Posterior vena cava (tissue), 2 donors: ENCODE measurements at places on chromosomes 5 and 9. TPM values are rescaled to one million over a fixed set of nuclear protein-coding genes. Genes with fewer than 3 reads are reported as not detected.

GRCh38 chr5:72394688-72395087, 74.5 kb downstream of the PTCD2 start:
- no peak for DNase-seq

The PLAC8L1 gene
- not detected for total RNA-seq

- peak; percentile 17 for DNase-seq
Observed at GRCh38 chr5:176387384-176387925, 943 bp downstream of the NOP16 start.

DNA sequence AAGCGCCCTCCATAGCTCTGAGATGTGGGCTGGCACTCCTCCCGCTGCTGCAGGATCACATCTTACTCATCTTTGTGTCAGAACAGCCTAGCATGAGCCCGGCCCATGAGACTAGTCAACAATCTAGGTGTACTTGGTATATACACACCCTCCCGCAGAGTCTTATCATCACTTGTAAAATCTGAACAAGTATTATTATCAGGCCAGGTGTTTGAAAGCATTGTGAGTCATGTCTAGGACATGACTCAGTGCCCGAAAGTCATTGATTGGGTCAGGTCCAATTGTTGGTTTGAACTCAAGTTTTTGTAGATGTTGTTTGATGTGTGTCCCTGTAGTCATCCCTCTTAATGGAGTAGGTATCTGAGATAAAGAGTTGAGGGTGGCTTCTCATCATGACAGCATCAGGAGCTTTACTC, 108.7 kb downstream of the CFAP90 start:
- no peak for DNase-seq

DNA sequence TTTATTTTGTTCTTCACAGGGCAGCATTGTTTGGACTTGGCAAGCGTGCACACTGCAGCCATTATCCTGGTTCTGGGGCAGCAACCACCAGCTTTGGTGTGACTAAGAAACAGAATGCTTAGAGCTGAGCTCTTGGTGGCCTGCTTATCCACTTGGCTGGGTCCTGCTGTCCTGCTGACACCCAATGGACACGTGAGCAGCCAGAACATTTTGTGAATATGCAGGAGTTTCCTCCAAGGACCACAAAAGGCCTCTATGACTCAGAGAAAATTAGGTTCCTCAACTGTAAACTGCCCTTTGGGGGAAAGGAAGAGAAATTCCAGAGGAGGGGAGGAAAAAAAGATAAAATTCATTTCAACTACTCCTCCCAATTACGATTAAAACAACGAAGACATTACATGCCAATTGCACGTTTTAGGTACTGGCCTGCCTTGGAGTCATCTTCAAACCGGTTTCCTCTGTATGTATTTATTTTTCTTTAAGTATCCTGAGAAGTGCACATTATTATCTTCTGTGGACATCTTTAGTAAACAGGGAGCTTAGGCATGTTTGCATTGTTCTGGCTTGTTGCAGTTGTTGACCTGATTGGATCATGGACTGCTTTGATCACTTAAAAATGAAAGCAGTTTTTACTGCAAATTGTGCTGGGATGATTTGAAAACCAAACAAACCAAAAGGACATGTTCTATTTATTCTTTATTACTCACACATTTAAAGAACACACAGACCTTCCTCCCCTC, 82.3 kb upstream of the TLE4 start:
- peak; percentile 76 for DNase-seq

The PRLR gene
- total RNA-seq, result 2.5 TPM

GRCh38 chr9:133321411-133321935, 14.5 kb downstream of the SURF6 start:
- DNase-seq, result no peak

- DNase-seq, result no peak
Observed at GRCh38 chr9:90684736-90685135, 42.1 kb upstream of the DIRAS2 start.

The SLC6A7 gene
- total RNA-seq, result 0.14 TPM

The BTNL8 gene
- not detected for total RNA-seq

The SLC6A19 gene
- total RNA-seq, result not detected

GRCh38 chr9:127983847-127984289, 3.1 kb upstream of the EEIG1 start:
- DNase-seq, result no peak

The SPATA31A3 gene
- not detected for total RNA-seq

DNA sequence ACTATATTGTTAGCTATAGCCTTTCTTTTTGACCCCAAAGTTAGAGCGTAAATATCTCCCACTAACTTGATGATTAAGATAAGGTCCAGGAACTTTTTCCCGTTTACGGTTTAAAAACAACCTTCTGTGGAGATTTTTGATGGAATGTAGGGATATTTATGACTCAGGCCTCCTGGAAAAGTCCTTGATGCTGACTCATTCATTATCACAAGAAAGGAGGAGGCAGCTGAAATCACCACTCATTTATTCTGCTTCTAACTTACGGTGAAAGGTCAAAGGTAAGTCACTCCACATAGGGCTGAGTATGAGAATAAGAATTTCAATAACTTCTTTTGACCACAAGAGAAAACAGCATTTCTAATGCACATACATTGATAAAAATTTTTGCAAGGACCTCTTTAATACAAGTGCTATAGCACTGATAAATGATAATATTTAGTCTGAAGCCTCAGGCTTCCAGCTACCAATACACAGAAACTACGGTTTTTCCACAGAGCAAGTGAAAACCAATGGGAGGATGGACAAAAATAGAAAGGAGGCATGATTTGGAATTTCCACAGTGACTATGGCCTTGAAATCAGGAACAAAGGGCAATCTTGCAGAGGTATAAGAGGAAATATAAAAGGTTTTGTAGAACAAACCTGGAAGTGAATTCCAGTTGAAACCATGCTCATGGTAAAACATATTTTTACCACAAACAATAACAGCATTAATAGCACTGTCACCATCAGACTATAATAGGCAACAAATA, 146.5 kb downstream of the PPP2R2B start:
- DNase-seq, result no peak

- DNase-seq, result no peak
Observed at GRCh38 chr9:89502038-89502601, 4.2 kb upstream of the SEMA4D start.

The LCN9 gene
- total RNA-seq, result not detected

The ACER2 gene
- total RNA-seq, result 3.5 TPM

The SAPCD2 gene
- 0.42 TPM for total RNA-seq

The ZNF462 gene
- total RNA-seq, result 25.7 TPM

DNA sequence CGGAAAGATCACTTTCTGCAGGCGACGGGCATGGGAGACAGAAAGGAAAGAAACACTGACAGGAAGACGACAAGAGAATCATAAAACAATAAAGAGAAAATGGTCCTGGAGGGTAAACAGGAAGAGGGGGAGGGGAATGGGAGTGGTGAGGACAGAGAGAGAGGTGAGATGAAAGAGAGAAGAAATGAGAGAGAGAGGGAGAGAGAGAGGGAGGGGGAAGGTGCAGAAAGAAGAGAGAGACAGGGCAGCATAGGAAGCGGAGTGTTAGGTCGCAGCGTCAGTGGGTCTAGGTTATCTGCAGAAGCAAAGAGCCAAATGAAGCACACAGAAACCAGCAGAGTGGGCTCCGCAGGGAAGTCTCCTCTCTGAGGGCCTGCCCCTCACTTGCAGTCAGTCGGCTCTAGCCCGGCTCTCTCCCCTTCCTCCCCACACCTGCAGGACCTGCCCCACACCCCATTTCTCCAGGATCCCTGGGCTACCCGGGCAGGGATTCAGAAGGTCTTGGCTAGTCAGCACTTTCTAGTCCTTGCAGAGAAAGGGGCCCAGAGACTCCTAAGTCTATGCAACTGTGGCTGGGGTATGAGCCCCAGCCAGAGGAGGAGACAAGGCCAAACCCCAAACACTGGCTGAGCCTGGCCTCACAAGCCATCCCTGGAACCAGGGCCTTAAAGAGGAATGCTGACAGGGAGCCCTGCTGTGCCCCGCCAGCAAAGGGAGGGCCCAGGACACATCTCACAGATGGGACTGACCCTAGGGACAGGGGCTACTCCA, 29.7 kb upstream of the MEIKIN start:
- no peak for DNase-seq

The TICAM2 gene
- 7.9 TPM for total RNA-seq

DNA sequence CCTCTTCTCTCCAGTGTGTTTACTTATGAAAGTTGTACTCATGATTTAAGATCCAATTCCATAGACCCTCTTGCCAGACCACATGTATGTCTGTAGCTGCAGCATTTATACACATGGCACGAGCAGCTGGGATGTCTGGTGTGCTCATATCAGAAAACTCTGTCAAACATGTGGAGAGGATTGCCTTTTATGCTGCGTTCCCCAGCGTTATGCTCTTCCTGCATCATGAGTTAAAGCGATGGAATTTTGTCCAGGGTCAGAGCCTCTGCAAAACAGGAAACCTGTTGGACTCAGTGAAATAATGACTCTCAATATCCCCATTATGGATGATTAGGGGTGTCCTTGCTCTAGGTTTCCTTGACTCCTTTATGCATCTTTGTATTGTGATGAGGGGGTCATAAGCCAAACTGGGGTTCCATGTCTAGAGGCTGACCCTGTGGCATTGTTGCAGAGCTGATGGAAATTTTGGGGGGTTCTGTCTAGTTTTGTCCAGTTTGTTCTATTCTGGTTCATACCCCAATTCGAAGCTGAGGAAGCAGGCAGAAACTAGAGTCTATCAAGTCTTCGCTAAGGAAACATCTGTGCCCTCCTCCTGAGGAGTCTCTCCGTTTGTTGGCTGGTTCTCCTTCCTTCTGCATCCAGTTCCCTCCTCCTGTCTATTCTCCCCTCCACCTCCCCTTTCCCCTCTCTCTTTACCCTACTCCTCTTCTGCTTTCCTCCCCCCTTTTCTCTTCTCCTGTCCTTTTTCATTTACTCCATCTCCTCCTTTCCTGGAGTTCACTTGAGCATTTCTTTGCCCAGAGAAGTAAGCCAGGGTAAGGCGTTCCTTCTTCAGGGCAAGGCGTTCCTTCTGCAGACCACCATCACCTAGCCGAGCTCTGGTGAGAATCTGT, 252.8 kb downstream of the MAST4 start:
- DNase-seq, result no peak

DNA sequence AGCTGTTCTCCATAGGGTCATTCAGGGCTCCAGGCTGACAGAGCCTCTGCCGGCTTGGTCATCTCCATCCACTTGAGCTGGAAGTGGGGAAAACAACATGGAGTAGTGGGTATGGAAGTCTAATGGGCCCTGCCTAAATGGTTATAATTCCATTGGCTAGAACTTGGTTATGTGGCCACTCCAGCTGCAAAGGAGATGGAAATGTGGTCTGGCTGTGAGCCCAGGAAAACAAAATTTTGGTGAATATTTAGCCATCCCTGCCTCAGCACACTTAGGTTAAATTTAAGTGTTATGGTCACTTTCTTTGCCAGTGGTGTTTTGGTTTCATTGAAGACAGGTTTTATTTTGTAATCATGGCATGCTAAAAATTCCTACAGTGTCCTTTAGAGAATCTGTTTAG, 112.3 kb downstream of the SMARCA2 start:
- DNase-seq, result no peak

- no peak for DNase-seq
Observed at GRCh38 chr9:134239939-134240338, 75.6 kb upstream of the RNU6ATAC start.

DNA sequence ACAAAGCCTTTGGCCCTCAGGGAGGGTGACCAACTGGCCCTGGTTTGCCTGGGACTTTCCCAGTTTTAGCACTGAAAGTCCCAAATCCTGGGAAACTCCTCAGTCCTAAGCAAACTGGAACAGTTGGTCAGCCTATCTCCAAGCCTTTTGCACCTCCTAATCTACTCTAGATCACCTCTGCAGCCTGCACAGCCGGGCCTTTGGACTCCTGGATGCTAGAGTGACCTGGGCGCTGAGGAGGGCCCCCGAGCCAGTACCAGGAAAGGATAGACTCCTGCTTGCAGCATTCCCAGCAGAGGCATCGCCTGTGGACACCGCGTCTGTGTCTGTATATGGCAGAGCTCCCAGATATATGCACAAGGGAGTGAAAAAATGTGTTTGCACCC, 15.1 kb downstream of the IRF1 start:
- no peak for DNase-seq

DNA sequence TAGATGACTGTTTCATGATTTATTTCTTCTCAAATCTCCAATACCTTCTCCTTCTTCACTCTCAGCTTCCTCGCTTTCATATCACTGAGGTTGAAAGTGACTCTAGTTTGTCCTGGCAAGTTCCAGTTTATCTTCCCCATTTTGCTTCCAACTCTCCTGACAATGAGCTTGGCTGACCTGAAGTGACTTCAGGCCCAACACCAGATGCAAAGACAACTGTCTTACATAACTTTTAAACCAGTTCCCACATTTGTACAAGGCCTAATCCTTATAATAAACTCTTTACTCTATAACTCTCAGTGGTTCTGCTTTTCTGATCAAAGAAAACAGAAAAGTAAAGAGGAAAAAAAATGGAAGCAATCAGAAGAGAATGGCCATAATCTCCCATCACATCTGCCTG, 22.0 kb downstream of the GNG10 start:
- no peak for DNase-seq

The UTP15 gene
- total RNA-seq, result 17.6 TPM

GRCh38 chr9:99867968-99868367, 38.5 kb upstream of the STX17 start:
- DNase-seq, result no peak

- DNase-seq, result no peak
Observed at GRCh38 chr5:160075073-160075472, 44.2 kb downstream of the PWWP2A start.

DNA sequence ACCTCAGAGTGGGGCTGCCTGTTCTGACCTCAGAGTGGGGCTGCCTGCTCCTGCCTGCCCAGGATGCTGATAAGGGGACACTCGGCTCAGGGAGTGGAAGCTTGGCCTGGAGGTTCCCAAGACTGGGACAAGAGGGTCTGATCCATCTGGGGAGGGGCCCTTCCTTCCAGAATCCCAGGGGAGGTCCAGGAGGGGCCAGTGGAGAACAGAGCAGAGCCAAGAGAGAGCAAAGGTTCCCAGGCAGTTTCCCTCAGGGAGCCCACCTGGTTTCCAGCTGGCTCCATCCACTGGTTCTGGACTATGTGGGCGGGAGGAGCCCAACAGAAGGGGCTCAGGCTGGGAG, 49.1 kb upstream of the RNU6ATAC start:
- DNase-seq, result peak; percentile 13

GRCh38 chr9:90112788-90113187, 508.0 kb downstream of the GADD45G start:
- no peak for DNase-seq

DNA sequence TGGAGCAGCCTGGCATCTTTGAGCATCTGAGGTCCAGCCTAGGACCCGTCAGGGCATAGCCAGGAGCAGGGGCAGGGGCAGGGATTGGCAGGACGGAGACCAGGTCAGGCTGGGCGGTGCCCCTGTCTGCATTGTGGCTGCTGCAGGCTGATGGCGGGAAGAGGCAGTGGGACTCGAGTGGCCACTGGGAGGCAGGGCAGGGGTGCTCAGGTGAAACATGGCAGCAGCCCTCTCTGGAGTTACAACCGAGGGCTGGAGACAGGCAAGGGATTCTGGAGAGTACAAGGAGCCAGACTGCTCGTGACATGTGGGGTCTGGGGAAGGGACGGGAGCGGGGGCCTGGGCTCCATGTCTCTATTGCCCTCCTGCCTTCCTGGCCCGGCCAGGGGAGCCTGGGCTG, 97.4 kb upstream of the RAPGEF1 start:
- DNase-seq, result peak; percentile 61
